T-helper 2 cell (primary cell): ENCODE measurements at places on chromosomes 7 and 10.

GRCh38 chr10:20207653-20208052 lies 391.4 kb downstream of the PLXDC2 start:
- no peak for DNase-seq

- DNase-seq, result no peak
Measured at GRCh38 chr7:65907501-65908198, 34.8 kb downstream of the VKORC1L1 start.

GRCh38 chr10:74640134-74640921 lies 186.1 kb upstream of the KAT6B start:
- no peak for DNase-seq

DNA sequence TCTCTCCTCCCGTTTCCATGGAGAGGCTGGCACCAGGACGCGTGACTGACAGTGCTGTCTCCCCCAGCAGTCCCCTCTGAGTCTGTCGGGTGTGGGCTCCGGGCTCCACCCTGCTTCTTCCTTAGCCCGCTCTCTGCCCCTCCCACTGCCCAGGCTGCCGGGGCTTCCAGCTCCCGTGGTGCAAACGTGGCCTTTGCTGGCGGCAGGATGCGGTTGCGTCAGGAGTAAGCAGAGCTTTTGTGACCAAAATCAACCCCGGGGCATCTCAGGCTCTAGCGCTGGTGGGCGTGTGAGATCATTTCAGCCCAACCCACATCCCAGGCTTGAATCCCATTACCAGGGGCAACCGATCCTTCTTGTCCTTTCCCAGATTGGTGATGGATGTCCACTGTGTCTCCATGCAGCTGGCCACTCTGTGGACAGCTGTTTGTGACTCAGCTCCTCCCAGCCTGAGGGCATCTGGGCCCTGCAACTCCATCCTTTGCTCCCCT lies 28.2 kb downstream of the PTPRE start:
- no peak for DNase-seq

DNA sequence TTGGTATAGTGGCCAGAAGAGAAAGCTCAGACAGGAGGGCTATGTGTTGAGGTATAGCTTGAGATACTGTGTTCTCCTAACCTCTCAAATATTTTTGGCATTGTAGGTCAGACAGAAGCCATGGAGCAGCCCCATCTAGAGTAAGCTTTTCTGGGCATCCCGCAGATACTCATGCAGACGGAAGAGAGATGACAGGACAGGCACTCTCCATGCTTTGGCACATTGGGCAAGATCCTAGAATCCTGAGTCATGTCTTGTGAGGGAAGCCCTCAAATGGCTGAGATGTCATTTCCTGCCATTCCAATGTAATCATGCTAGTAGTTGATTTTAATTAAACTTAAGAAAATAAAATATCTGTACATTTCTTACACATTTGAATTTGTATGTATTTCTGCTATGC lies 16.8 kb upstream of the KIF20B start:
- no peak for DNase-seq

DNA sequence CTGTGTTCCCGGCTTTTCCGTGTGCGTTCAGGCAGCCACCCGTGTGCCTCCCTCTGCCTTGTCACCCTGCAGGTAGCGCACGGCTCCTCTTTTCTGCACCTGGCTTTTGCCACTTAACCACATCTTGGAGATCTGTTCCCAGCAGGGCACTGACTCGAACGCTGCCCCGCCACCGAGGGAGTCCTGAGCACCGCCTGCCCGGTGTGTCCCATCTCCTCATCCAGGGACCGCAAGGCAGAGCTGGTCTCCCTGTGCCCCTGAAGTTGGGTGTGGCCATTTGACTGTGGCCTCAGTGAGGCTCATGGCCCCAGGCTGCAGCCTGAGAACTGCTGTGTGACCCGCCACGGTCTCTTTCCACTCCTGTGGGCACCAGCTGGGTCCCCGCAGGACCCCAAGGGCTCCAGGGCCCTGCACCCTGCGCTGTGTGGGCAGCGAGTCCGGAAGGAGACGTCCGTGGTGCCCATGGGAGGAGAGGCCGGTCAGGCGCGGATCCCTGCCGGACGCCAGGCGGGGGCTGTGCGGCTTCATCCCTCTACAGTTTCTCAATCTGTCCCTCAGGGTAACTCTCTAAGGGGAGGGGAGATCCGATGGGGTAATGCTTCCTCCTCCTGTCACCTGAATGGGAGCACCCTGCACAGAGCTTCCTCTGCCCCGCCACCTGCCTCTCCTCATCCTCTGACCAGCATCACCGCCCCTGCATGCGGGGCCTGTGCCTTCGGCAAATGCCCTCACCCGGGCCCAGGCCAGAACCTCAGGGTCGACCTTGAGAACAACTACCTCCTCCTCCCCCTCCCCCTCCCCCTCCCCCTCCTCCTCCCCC lies 1.8 kb upstream of the INTS1 start:
- no peak for DNase-seq
